ENCODE measurements at places on chromosomes 12 and 14.
A peak's percentile ranks its signal among the peaks of the same experiment; 100 is the strongest.

- no peak for DNase-seq
These were observed 890 bp downstream of the TEP1 start for GRCh38 chr14:20412411-20412810.

DNA sequence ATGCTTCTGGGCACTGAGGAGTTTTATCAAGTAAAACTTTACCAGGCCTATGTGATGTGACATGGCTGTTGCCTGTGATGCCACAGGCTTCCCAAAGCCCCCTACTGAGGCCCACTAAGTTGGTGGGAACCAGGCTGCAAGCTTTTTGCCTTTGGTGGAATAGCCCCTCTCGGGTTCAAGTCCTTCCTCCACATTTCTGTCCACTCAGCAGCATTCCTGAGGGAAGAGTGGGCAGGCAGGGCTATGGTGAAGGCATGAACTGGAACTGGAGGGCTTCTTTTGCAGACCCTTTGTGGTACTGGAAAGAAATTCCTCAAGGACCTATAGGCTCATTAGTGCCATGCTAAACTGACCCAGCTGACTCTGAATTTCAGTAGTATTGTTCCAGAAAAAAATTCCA lies 48.5 kb downstream of the WDR20 start:
- DNase-seq = no peak

DNA sequence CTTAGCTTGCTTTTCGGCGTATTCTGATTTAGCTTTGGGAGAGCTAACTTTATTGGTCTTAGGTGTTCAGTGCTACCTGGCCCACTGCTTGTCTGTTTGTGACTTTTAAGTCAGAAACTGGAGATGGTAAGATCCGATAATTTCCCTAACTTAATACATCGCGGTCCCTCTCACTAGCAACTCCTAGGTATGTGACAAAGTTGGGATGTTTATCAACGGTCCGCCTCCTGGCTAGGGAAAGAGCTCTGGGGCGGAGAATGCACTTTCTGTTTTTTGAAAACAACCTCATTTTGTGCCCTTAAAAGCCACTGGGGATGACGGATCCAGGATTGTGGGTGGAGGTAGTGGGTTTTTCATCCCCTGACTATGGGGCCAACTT lies 1.2 kb downstream of the CDKN1B start:
- DNase-seq = no peak

- peak; percentile 38 for DNase-seq
These were observed 33.7 kb downstream of the PAH start for GRCh38 chr12:102883204-102883799.

- no peak for DNase-seq
These were observed 54.3 kb downstream of the SVOP start for GRCh38 chr12:108966378-108967151.
